Left hindlimb (tissue), 1 donor: ENCODE measurements at places on chromosomes 16 and 17.

- no peak for DNase-seq
These were observed 360.1 kb upstream of the CDH11 start for GRCh38 chr16:65481956-65482355.

DNA sequence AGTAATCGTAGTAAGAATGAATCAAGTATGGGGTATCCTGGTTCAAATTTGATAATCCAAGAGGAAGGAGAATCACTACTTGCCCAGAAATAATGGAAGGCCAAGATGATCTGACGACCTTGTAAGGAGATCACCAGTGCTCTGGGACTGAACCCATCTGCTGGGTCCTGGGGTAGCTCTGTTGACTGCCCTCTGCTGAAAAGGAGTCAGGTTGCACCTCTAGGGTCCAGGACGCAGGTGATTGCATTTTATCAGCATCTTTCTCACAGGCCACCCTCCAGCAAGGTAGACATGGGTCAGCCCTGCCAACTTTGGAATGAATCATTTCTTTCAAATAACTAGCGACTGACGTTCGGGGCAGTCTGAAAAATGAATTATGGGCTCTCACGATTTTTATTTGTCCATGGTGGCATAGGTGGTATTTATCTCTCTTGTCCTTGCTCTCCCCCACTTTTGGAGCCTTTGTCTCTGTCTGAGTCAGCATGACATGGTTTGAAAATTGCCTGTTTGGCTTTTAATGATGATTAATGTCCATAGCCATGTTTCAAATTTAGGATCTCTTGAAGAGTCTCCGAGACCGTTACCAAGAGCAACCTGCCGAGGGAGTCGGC is 163.7 kb downstream of the MSI2 start:
- DNase-seq: no peak

DNA sequence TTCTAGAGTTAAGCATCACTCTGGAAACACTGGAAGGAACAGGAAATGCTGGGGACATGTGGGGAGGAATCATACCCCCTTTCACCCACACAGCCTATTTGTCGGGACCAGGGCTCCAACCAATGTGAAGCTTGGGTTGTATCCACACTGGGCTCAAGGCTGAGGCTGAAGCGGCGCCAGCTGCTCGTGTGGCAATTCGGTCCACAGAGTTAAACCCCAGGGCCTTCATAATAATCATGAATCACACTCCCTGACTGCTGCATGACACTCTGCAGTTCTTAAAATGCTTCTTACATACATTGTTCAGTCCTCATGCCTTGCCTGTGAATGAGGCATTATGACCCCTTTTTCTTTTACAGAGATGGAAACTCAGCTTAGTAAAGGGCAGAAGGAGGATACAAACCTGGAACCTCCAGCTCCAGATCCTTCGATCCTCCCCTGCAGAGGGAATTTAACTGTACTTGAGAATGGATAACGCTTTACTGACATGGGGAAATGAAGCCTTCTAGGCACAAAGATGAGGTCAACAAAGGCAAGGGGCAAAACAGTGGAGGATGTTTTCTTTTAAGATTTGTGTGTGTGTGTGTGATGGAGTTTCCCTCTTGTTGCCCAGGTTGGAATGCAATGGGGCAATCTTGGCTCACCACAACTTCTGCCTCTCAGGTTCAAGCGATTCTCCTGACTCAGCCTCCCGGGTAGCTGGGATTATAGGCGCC is 72.7 kb downstream of the SOX9 start:
- no peak for DNase-seq

GRCh38 chr17:42120161-42120769 is 902 bp downstream of the KAT2A start:
- no peak for DNase-seq

GRCh38 chr17:73863761-73864535 is 219.7 kb upstream of the SDK2 start:
- DNase-seq: no peak

DNA sequence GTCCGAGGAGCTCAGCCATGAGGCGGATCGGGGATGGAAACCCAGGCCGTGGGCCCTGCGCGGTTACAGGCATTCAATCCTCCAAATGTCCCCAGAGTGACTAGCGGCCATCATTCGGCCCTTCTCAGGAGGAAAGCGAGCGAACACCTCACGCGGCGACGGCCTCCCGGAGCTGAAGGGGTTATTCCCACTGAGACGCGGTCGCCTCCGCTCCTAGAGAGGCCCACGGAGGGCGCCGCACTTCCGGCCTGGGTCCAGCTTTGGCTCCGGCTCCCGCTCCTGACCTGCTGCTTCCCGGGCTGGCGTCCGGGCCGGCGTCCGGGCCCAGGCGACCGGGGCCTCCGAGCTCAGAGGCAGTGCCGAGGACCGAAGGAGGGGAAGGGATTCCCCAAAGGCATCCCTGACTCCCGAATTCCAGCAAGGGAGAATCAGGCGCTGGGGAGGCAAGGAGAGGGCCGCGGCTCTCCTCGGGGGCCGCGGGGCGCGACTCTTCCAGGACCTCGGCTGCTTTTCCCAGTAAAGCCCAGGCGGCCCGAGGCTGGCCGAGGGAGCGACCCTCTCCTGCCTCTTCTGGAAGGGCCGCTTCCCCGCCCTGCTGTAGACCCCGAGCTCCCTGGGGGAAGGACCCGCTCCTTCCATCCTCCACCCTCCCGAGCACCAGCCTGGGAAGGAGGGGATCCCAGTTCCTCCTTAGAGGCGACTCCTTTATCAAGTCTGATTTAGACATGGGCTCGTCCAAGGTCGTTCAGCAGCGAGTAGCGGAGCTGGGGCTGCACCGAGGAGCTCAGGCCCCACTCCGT is 18.6 kb upstream of the ZNF629 start:
- DNase-seq: peak; percentile 90

DNA sequence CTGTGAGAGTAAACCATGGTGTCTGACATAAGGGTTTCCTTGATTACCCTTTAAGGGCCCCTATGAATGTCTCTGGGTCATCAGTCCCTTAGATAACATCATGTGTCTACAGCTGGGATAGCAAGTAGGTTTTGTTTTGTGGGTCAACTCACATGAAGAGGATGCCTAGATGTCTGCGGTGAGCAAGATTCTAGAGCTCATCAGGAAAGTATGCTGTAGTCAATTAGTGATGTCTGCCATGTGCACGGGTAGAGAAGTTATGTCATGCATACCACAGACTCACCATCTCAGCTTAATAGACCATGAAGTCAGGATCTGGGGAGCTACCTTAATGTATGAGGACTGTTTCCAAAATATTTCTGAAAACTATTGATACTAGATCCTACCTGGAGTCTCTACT is 57.5 kb downstream of the CDH13 start:
- no peak for DNase-seq

DNA sequence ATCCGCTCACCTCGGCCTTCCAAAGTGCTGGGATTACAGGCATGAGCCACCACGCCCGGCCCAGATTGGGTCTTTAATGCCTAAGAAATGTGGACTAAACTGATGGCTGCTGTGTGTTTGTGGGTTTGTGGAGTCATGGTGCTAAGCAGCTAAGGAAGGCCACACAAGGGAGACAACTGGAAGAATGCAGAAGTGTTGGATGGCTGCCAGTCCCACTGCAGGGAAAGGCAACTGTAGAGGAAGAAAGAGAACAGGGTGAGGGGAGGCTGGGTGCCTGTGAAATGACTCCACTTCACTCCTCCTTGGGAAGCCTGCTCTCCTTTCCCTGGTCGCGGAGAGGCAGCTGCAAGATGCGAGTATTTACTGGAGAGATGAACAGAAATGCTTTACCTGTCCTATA is 23.5 kb upstream of the SIAH1 start:
- DNase-seq: no peak

GRCh38 chr17:80145076-80146075 is 1.6 kb downstream of the EIF4A3 start:
- DNase-seq: no peak

- DNase-seq: no peak
These were observed 84.7 kb downstream of the PLCG2 start for GRCh38 chr16:81863630-81864352.

DNA sequence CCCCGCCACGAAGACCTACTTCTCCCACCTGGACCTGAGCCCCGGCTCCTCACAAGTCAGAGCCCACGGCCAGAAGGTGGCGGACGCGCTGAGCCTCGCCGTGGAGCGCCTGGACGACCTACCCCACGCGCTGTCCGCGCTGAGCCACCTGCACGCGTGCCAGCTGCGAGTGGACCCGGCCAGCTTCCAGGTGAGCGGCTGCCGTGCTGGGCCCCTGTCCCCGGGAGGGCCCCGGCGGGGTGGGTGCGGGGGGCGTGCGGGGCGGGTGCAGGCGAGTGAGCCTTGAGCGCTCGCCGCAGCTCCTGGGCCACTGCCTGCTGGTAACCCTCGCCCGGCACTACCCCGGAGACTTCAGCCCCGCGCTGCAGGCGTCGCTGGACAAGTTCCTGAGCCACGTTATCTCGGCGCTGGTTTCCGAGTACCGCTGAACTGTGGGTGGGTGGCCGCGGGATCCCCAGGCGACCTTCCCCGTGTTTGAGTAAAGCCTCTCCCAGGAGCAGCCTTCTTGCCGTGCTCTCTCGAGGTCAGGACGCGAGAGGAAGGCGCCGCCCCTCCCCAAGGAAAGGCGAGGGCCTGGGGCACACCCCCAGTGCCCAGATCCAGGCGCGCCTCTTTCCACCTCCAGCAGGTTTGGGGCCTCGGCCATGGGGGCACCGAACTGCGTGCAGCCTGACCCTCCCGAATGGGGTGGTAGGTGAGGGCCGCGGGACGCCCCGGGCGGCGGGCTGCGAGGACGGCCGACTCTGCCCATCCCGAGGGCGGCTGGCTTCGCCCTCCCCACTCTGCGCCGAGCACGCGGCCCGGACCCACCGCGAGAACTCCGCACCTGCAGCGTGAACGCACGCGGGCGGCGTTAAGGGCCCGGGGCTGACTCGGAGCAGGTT is 664 bp downstream of the HBQ1 start:
- DNase-seq: no peak

GRCh38 chr16:64397042-64397441 is 724.8 kb downstream of the CDH11 start:
- DNase-seq: no peak

- no peak for DNase-seq
These were observed 2.3 kb downstream of the PIEZO1 start for GRCh38 chr16:88782454-88783390.

- DNase-seq: peak; percentile 15
These were observed 41.6 kb downstream of the B9D1 start for GRCh38 chr17:19320876-19321275.

DNA sequence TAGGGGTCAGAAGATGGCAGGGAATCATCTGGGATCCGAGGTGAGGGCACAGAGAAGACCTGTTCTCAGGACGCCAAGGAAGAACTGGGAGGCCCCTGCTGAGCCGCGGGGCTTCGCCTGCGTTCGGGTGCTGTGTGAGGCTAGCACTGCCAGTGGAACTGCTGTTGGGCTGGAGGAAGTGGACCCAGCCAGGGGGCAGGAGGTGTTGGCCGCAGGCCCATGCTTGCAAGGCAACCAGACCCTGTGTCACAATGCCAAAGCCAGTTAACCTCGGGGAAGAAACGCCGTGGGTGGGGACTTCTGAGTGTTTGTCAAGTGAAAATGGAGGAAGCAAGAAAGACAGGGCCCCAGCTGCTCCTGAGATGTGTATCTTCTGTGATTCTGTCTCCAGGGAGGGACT is 185.5 kb downstream of the LGALS9B start:
- no peak for DNase-seq

- no peak for DNase-seq
These were observed 486 bp downstream of the ZNF785 start for GRCh38 chr16:30585022-30585399.
